Ovary (tissue), 10 donors: ENCODE measurements at places on chromosomes 5 and 9. TPM values are rescaled to one million over a fixed set of nuclear protein-coding genes. Genes with fewer than 3 reads are reported as not detected.
A peak's percentile ranks its signal among the peaks of the same experiment; 100 is the strongest.

- H3K4me1 ChIP-seq, result peaks cover 9% of the 10 kb centered on the region
- no peaks in the 10 kb centered on the region for H3K36me3 ChIP-seq
Measured at GRCh38 chr5:157566902-157567489, 8.6 kb downstream of the ADAM19 start.

DNA sequence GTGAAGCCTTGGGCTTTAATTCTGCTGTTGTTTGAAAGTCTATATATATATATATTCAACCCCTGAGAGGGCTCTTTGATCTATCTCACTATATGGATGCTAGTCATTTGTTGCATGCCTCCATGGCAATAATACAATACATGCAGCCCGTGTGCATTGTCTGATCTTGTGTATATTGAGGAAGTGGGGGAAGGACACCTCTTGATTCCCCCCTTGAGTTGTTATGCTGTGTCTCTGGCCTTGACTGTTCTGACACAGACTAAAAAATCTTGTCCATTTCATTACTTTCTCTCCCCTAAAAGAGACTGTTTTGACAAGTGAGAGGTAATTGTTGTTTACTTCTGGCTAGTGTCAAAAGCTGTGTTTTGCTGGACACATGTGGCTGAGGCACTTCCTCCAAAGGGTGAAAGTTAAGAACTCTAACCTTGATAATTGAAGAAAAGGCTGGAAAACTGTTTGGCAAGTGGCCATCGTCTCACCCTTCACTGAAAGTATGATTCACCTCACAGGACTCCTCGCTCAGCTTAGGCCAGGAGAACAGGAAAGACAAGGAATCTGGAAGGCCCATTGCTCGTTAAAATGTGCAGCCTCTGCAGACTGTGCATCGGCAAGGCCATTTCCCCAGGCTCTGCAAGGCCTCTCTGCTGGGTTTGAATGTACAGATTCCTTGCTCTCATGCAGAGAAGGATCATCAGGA lies 304.0 kb downstream of the PRELID2 start:
- H3K27me3 ChIP-seq, result no peaks in the 10 kb centered on the region
- H3K27ac ChIP-seq, result no peak overlapping the region
- peak; percentile 50 for DNase-seq
- no peaks in the 10 kb centered on the region for H3K36me3 ChIP-seq

FOXD4L5 gene
- not detected for total RNA-seq

PCDHB7 gene
- 5.1 TPM for total RNA-seq

DNA sequence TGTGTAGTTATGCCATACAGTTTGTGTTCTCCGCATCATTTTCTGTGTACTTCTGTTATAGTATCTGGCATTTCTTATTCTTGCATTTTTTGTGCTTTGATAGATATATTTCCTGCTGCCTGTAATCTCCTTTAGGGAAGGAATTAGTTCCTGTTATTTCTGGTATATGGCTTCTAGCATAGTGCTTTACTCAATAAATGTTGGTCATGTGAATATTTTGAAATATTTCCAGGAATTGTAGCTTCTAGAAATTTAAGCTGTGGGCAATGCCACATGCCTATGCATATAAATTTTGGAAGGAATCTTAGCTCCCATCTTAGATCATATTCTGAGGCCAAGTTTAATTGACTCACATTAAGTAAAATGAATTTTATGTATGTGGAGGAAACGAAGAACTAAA lies 11.5 kb upstream of the PRRC1 start:
- no peak overlapping the region for H3K4me3 ChIP-seq
- DNase-seq, result no peak
- H3K27me3 ChIP-seq, result no peaks in the 10 kb centered on the region
- no peaks in the 10 kb centered on the region for H3K4me1 ChIP-seq
- H3K36me3 ChIP-seq, result no peaks in the 10 kb centered on the region

DNA sequence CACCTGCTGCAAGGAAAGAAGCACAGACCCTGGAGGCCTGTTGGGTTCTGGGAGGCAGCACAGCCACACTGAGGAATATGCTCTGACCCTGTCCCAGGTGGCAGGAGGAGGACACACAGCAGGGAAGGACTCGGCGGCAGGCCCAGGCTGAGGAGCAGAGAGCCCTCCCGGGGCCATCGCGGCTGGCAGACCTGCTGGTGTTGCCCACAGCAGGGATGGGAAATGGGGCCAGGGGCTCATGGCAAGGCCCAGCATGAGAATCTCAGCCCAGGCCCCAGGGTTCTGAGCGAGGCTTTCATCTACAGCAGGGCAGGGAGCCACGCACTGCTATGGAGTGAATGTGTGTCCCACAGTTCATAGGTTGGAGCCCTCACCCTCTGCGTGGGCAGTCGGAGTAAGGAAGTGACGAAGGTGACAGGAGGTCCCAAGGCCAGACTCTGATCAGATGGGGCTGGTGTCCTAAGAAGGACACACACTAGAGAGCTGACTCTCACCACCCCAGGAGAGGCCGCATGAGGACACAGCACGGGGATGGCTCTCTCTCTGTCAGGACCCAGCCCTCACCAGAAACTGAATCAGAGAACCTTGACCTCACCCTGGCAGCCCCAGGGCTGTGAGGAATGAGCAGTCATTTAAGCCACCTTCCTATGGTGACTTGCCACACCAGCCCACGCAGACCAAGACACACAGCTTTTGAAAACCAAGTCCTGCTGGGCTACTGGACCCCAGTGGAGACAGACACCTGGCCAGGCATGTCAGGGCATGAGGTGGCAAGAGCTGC lies 10.3 kb upstream of the GPSM1 start:
- no peaks in the 10 kb centered on the region for H3K36me3 ChIP-seq
- no peak overlapping the region for H3K4me3 ChIP-seq
- H3K27me3 ChIP-seq, result no peaks in the 10 kb centered on the region
- no peak for DNase-seq
- no peak overlapping the region for H3K27ac ChIP-seq

FOXD4L6 gene
- total RNA-seq, result not detected

PCDHGA8 gene
- total RNA-seq, result 3.5 TPM

PCDHA5 gene
- total RNA-seq, result 0.55 TPM

PITX1 gene
- total RNA-seq, result not detected

DNA sequence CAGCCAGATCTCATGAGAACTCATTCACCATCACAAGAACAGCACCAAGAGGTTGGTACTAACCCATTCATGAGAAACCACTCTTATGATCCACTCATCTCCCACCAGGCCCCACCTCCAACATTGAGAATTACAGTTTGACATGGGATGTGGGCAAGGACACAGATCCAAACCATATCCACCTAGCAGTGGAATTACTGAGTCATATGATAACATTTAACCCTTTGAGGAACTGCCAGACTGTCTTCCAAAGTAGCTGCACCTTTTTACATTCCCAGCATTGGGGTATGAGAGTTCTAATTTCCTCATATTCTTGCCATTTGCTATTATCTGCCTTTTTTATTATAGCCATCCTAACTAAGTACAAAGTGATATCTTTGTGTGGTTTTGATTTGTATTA lies 51.9 kb downstream of the CTNNA1 start:
- no peaks in the 10 kb centered on the region for H3K36me3 ChIP-seq
- H3K4me1 ChIP-seq, result peaks cover 1% of the 10 kb centered on the region
- no peak overlapping the region for H3K27ac ChIP-seq
- no peak overlapping the region for H3K4me3 ChIP-seq

DNA sequence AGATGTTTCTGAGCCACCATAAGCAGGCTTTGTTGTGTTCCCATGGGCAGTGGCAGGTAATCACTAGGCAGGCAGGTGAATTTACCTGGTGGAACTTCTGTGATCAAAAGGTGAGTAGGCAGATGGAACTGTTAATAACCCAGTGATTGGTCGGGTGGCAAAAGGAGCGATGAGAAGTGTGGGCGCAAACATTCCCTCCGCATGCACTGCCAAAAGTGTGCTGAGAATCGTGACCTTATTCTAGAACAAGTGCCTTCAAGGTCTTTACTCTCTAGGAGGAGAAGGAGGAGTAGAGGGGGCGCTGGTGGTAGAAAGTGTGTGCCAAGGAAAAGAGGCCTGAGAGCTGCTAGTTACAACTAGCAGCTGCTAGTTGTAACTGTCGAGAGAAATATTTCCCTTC lies 3.3 kb downstream of the OTULINL start:
- DNase-seq, result no peak
- no peak overlapping the region for H3K4me3 ChIP-seq
- H3K36me3 ChIP-seq, result no peaks in the 10 kb centered on the region
- no peak overlapping the region for H3K27ac ChIP-seq
- H3K27me3 ChIP-seq, result no peaks in the 10 kb centered on the region

DNA sequence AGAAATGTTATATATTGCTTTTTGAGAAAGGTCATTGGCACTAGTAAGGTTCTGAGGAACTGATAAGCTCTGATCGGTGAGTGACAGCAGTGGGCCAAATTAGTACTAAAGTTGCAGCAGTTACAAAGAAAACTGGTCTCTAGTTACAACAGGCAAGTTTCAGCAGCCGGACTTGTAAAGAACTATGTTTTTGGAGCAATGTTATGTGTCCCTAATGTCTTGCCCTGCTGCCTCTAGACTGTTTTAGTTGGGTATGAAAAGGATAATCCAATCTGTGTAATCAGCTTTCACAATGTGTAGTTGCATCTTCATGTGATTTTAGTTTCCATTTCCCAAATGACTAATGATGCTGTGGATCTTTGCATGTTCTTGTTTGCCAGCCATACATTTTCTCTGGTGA lies 113.5 kb downstream of the CAMK4 start:
- no peak overlapping the region for H3K27ac ChIP-seq
- DNase-seq, result no peak
- H3K27me3 ChIP-seq, result peaks cover 3% of the 10 kb centered on the region

MUSK gene
- total RNA-seq, result 0.10 TPM

- no peak overlapping the region for H3K27ac ChIP-seq
- H3K4me3 ChIP-seq, result no peak overlapping the region
- H3K27me3 ChIP-seq, result no peaks in the 10 kb centered on the region
- H3K4me1 ChIP-seq, result no peaks in the 10 kb centered on the region
- no peaks in the 10 kb centered on the region for H3K36me3 ChIP-seq
Measured at GRCh38 chr9:2800394-2801179, 43.3 kb downstream of the PUM3 start.

ELOVL7 gene
- 0.60 TPM for total RNA-seq

DNA sequence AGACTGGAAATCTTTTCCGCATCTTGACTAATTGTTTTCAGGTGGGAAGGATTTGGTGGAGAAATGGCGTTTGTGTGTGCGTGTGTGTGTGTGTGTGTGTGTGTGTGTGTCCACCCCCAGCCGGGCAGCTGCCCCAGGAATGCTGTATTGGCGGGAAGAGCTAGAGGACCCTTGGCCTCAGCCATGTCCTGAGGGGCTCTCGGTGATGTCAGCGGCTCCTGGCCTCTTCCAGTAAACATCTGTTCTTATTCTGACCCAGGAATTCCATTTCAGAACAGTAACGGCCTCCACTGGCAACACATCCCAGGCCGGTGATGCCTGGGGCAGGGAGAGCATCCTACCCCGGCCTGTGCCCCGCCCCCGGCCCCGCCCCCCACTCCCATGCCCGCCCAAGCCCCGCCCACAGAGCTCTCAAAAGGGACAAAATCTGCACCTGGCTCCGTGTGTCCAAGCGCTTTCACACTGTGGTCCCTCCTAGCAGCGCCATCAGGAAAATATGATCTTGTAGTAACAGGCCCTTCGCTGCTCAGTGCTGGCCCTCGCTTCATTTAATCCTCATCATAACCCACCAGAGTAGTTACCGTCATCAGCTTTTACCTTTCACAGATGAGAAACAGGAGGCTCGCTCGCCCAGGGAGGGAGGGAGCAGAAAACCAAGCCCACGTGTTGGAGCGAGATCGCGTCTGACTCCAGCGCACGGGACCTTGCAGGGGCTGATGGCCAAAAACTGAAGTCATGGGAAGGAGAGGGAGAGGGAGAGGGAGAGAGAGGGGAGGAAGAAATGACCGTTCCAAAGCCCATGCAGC lies 18.9 kb downstream of the ADAMTS2 start:
- peaks cover 6% of the 10 kb centered on the region for H3K4me1 ChIP-seq

KLHL3 gene
- 9.2 TPM for total RNA-seq

- H3K4me3 ChIP-seq, result peak overlapping the region; percentile 63
- no peak overlapping the region for H3K27ac ChIP-seq
- peak; percentile 64 for DNase-seq
Measured at GRCh38 chr5:178941361-178941760, 363 bp downstream of the ZNF454 start.

DNA sequence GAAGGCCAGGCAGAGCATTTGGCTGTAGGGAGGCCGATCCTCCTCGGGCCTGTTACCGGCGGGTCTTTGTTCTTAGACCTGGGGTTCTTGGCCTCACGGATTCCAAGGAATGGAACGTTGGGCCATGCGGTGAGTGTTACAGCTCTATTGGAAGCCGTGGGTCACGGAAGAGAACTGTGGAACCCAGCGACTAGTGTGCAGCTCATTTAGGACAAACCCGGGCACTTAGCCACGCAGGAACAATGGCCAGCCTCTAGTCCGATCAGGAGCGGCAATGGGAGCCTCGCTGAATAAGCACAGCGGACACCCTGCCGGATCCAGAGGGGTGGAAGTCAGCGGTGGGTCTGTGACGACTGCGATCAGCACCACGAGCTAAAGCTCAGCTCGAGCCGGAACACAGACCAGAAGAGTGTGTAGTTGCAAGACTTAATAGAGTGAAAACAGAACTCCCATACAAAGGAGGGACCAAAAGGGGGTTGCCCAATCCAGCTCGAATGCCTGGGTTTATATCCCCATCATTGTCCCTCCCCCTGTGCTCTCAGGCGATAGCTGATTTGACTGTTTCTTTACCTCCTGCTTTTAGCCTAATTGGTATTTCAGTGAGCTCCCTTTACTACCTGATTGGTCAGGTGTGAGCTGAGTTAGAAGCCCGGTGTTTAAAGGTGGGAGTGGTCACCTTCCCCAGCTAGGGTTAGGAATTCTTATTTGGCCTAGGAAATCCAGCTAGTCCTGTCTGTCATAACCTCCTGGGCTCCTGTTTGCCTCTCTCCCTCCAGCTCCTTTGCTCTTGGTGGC lies 53.7 kb upstream of the RPL26L1 start:
- peak; percentile 36 for DNase-seq
- peaks cover 32% of the 10 kb centered on the region for H3K4me1 ChIP-seq
- no peak overlapping the region for H3K4me3 ChIP-seq
- no peaks in the 10 kb centered on the region for H3K27me3 ChIP-seq

DNA sequence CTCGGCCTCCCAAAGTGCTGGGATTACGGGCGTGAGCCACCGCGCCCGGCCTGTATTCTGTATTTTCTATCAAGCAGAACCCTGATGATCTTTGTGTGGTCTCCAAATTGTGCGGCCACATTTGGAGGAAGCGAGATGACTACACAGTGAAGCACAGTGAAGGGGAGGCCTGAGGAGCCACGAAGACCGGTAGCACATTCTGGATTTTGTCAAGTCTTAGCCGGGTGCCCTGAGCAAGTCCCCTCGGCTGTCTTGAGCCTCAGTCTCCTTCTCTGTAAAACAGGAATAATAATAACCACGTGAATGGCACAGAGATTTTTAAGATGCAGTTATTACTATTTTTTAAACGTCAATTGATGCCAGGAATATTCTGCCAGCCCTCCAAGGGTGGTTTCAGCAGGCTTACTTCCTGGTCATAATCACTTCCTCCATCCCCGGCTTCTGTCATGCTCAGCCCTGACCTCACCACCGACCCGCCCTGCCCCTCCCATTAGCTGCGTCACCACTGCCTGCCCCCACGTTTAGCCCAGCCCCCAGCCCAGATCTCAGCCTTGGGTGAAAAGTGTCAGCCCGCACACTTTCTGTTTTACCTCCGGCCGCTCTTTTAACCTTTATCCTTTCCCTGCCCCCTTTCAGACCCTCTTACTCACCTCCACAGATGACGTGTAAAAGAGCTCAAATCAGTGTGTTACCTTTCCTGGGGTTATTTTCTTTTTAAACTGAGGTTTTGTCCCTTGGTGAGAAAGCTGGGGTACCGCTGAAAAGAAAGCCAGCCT lies 27.0 kb upstream of the ERGIC1 start:
- H3K36me3 ChIP-seq, result no peaks in the 10 kb centered on the region
- peak overlapping the region; percentile 14 for H3K4me3 ChIP-seq
- H3K27ac ChIP-seq, result no peak overlapping the region
- DNase-seq, result peak; percentile 77
- H3K4me1 ChIP-seq, result no peaks in the 10 kb centered on the region
- no peaks in the 10 kb centered on the region for H3K27me3 ChIP-seq

GRCh38 chr9:134487066-134487710 lies 154.4 kb upstream of the COL5A1 start:
- H3K4me3 ChIP-seq, result no peak overlapping the region
- DNase-seq, result no peak
- no peaks in the 10 kb centered on the region for H3K36me3 ChIP-seq
- H3K27ac ChIP-seq, result no peak overlapping the region
